ENCODE measurements at places on chromosomes 3 and 15.

GRCh38 chr3:49434731-49435130 lies 5.6 kb upstream of the NICN1 start:
- no peak for DNase-seq

GRCh38 chr15:57436961-57437360 lies 60.7 kb downstream of the CGNL1 start:
- no peak for DNase-seq

DNA sequence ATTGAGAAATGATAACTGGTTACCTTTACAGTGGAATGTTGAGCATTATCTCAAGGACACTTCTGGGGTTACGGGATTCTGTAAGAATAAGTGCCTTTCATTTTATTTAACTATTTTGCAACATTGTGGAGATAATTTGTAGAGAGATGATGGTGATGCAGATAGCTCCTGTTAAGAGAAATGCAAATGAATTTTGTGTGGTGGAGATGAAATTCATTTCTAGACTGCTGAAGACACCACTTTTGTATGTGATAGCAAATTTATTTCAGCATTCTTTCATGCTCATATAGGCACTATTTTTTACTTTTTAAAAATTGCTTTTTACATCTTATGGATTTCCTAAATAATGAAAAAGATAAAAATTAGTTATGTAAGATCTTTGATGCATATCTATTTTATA lies 463.3 kb upstream of the CBLB start:
- no peak for DNase-seq

DNA sequence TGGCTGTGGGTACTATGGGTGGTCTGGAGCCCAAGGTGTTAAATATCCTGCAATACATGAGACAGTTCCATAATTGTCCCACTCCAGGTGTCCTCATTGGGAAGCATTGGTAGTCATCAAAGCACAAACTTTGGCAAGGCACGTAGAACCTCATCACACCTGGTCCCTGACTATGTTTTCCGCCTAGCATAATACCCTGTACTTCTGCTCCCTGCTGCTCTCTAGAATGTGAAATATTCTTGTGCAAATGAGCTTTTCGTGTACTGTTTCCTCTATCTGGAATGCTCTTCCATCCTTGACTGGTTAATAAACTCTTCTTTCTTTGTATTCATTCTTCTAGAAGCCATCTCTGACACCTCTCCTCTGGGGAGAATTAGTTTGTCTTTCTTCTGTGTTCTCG lies 103.2 kb downstream of the EBLN2 start:
- DNase-seq = no peak
